Activated CD4-positive, alpha-beta T cell treated with anti-CD3 and anti-CD28 coated beads, Interleukin-2, amount 10 ng/mL, durations not matched to agents 24 days and 14 days (primary cell): ENCODE measurements at places on chromosomes 11 and 22. TPM values are rescaled to one million over a fixed set of nuclear protein-coding genes. Genes with fewer than 3 reads are reported as not detected.

FAM180B gene
- 0.19 and 0.28 TPM in 2 replicates for total RNA-seq

C22orf15 gene
- 0.16 and 0.19 TPM in 2 replicates for total RNA-seq

ANKRD13D gene
- total RNA-seq = 114 and 124 TPM in 2 replicates

- H3K27me3 ChIP-seq = no peaks in the 10 kb centered on the region
- DNase-seq = no peak
- no peak overlapping the region for H3K4me3 ChIP-seq
- H3K27ac ChIP-seq = no peak overlapping the region
- no peaks in the 10 kb centered on the region for H3K36me3 ChIP-seq
Observed at GRCh38 chr11:38517991-38518390, 1920.0 kb upstream of the RAG2 start.

SWAP70 gene
- total RNA-seq = 7.3 and 8.1 TPM in 2 replicates

DNA sequence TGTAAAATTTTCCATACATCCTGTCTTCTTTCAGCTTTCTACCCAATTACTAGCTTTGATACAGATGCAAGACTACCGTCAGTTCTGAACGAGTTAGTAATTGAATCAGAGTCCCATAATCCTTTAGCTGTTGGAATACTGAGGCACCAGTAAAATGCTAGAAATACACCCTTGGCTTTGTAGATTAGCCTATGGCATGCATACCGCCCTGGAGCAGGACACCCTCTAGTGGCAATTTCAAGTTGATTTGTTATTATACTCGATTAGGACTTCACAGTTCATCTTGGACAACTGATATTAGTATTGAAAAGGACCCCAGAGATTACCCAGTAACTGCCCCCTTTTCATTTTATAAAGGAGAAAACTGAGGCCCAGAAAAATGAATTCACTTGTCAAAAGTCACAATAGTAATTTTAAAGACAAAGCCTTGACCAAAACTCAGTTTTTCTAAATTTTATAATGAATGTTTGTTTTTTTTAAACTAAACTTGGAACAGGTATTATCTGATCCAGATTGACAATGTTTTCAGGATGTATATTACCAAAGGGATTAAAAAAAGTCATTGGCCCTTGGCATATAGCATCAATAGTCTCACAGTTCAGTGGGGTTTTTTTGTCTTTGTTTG is 72.6 kb downstream of the HIPK3 start:
- H3K36me3 ChIP-seq = peaks cover 5% of the 10 kb centered on the region
- DNase-seq = peak; percentile 80
- no peaks in the 10 kb centered on the region for H3K27me3 ChIP-seq
- no peak overlapping the region for H3K4me3 ChIP-seq
- no peak overlapping the region for H3K27ac ChIP-seq

GRCh38 chr11:96180341-96180740 is 162.7 kb downstream of the MAML2 start:
- no peak overlapping the region for H3K27ac ChIP-seq
- no peak overlapping the region for H3K4me3 ChIP-seq
- DNase-seq = no peak
- peaks cover 12% of the 10 kb centered on the region for H3K36me3 ChIP-seq
